Activated T-cell treated with anti-CD3 and anti-CD28 coated beads for 24 hours (primary cell): ENCODE measurements at places on chromosomes 7 and 10.

- DNase-seq, result no peak
Measured at GRCh38 chr10:33489501-33490176, 155.2 kb upstream of the NRP1 start.

DNA sequence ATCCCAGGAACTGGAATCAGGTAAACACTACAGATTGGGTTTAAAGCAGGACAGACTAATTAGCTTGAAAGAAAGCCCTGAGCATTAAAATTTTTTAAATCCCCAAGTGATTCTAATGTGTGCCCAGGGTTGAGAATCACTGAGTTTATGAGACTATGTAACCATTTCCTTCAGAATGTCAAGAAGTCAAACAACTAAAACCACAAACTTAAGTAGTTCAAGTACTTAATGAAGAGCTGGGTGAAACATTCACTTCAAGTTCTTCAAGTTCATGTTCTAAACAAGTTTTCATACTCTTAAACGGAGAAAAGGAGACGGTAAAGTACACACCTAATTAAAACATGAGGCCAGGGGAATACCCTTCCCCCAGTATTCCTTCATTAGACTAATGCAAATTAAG, 28.2 kb upstream of the TLL2 start:
- DNase-seq, result no peak

DNA sequence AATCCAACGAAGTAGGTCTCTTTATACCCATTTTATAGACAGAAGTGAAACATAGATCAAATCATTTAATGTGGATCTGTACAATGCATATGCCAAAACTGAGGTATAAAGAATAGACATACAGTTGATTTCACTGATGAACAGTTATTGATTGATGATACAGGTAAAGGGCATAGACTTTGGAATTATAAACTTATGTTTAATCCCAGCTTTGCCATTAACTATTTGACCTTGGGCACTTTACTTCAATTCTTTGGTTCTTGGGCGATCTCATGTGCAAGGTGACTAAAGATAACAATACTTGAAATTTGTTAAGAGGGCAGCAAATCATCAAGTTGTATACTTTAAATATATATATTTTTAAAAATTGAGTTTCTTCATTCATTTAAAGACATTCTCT, 28.6 kb downstream of the FRA10AC1 start:
- DNase-seq, result no peak

- DNase-seq, result no peak
Measured at GRCh38 chr10:50385624-50386023, 134.3 kb upstream of the ASAH2 start.

DNA sequence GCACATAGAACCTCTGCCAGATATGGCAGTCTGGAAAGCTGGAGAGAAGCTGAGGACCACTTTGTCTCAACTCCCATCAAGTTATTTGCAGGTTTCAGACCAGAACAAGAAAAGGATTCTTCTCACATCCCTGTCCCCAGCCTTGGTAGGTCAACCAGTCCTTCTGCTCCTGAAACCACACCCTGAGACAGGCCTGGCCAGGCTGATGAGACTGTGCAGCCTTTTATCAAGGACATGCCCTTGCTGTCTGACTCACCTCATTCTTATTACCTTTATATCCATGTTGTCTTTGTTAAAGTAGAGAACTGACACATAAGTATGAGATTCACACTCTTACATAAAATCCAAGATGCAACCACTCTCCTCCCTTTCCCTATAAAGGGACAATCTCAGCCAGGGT, 354.9 kb downstream of the PLXNA4 start:
- DNase-seq, result no peak

- DNase-seq, result peak; percentile 28
Measured at GRCh38 chr7:144818511-144818910, 17.3 kb downstream of the TPK1 start.

DNA sequence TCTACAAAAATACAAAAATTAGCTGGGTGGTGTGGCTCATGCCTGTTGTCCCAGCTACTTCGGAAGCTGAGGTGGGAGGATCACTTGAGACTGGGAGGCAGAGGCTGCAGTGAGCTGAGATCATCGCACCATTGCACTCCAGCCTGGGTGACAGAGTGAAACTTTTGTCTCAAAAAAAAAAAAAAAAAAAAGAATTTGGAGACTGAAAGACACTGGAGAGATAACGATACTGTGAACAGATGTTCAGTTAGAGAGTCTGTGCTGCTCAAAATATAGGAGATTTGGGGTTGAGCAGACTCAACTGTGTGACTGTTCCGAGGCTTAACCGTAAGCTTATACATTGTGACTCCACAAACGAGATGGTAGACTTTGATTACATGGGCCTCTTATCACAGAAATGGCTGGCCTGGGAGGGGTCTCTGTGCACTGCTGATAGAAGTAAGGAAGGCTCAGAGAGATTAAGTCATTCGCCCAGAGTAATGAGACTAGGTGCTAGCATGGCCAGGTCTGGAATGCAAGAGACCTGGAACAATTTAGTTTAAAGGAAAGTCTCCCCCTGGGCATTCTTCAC, 19.4 kb downstream of the WBP1L start:
- no peak for DNase-seq

- no peak for DNase-seq
Measured at GRCh38 chr7:92740700-92741126, 95.7 kb downstream of the CDK6 start.
